ENCODE measurements at places on chromosomes 1 and 21.
A peak's percentile ranks its signal among the peaks of the same experiment; 100 is the strongest.

DNA sequence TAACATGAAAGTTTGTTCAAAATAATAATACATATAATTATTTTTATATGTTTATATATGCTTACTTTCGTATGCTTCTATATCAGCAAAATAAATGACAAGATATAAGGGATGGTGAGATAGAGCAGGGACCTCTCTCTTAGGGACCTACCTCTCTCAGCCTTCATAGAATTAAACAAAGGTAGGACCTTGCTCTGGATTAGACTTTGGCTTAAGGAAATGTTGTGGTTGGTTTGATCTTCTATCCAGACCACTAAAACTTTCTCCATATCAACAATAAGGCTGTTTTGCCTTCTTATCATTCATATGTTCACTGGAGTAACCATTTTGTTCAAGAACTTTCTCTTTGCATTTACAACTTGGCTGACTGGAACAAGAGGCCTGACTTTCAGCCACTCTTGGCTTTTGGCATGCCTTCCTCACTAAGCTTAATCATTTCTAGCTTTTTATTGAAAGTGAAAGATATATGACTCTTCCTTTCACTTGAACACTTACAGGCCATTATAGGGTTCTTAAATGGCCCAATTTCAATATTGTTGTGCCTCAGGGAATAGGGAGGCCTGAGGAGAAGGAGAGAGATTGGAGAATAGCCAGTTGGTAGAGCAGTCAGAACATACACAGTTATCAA lies 14.4 kb downstream of the FRRS1 start:
- no peak for DNase-seq

- DNase-seq = no peak
Observed at GRCh38 chr1:167362638-167363037, 142.0 kb downstream of the POU2F1 start.

- no peak for DNase-seq
Observed at GRCh38 chr1:1120096-1120495, 4.2 kb upstream of the C1orf159 start.

DNA sequence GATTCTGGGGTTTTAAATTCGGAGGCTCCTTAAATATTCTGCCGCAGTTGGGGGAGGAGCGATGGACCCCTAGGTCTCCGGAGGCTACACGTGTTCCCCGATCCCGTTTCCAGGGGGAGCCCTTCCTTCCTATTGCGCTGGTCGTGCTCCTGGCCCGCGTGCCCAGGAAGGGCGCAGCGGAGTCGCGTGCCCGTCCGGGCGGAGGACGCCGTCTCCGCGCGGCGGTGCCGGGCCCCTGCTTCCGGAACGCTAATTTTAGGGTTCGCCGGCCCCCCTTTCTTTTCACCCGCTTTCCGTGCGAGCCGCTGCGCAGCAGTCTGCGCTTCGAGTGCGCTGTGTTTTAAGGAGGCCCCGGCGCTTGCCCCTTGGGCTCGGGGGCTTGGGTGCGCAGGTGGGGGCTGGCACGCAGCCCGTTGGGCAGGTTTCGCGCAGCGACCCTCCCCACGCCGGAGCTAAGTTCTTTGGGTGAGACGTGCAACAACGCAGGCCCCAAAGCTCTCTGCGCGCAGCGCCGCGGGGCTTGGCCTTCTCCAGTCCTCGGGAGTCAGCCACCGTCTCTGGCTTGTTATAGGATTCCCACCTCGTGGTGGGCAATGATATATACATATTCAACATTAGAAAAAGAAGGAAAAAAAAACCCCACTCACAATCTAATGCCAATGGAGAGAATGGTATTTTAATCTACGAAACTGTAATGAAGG lies 43.5 kb upstream of the DNAJC6 start:
- DNase-seq = peak; percentile 71

DNA sequence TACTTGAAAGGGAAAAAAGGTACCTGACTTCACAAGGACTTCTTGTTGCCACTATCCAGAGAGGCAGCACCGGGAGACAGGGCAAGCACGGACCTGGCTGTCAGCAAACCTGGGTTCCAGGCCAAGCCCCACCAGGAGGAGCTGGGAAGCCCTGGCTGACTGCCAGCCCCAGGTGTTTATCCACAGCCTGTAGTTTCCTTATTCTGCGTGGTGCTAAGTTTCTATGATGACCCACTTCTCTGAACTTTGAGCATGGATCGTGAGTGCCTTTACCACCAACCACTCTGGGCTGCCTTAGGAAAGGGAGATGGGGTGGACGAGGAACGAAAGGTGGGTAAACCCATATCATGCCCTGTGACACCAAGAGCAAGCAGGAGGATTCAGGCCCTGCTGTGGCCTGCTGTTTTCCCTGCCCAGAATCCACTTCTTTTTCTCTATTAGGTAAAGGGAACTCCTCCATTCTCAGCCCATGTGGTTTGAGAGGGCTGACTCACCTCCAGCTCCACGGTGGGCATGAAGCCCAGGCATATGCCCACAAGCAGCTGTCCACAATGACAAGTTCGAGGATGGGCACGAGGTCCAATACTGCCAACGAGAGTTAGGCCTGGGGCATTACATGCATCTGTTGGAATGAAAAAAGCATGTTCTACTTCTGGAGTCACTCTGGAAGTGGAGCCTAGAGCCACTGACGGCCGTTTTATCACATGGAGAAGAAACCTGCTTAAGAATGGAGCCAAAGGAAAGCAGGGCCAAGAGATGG lies 20.3 kb downstream of the TSPAN2 start:
- peak; percentile 91 for DNase-seq

DNA sequence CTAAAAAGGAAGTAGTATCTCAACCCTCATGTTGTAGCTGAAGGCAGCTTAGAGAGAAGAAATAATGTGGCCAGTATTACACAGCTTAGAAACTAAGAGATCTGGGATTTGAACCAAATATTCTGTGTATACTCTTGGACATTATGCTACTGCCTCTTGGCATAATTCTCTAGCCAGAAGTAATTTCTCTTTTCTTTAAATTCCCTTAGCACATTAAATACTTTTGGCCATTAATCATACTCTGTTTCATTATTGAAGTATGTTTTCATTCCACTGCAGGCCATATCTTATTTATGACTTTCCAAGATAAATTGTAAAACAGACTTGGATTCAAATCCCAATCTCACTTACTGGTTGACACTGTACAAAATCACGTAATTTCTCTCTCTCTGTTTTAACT lies 181.3 kb upstream of the SPAG17 start:
- DNase-seq = no peak
